ENCODE measurements at places on chromosomes 11 and 22. TPM values are rescaled to one million over a fixed set of nuclear protein-coding genes. Genes with fewer than 3 reads are reported as not detected.
A peak's percentile ranks its signal among the peaks of the same experiment; 100 is the strongest.

- H3K4me1 ChIP-seq, result peaks cover 8% of the 10 kb centered on the region
- H3K4me3 ChIP-seq, result no peak overlapping the region
- H3K27ac ChIP-seq, result no peak overlapping the region
- no peaks in the 10 kb centered on the region for H3K36me3 ChIP-seq
- no peak for DNase-seq
Measured at GRCh38 chr11:68641880-68642279, 42.5 kb upstream of the GAL start.

GRCh38 chr22:29382580-29383302, 5.6 kb downstream of the AP1B1 start:
- no peak for DNase-seq
- H3K27ac ChIP-seq, result no peak overlapping the region
- H3K27me3 ChIP-seq, result no peaks in the 10 kb centered on the region
- H3K4me1 ChIP-seq, result peaks cover 22% of the 10 kb centered on the region
- H3K4me3 ChIP-seq, result no peak overlapping the region

GRCh38 chr11:134453441-134453840, 41.4 kb upstream of the B3GAT1 start:
- DNase-seq, result no peak
- no peaks in the 10 kb centered on the region for H3K27me3 ChIP-seq
- H3K27ac ChIP-seq, result no peak overlapping the region
- no peaks in the 10 kb centered on the region for H3K4me1 ChIP-seq
- no peaks in the 10 kb centered on the region for H3K36me3 ChIP-seq

- no peak overlapping the region for H3K27ac ChIP-seq
- H3K4me3 ChIP-seq, result no peak overlapping the region
- no peak for DNase-seq
- no peaks in the 10 kb centered on the region for H3K27me3 ChIP-seq
- H3K4me1 ChIP-seq, result peaks cover 17% of the 10 kb centered on the region
Measured at GRCh38 chr22:50204571-50204970, 3.8 kb downstream of the SELENOO start.

DNA sequence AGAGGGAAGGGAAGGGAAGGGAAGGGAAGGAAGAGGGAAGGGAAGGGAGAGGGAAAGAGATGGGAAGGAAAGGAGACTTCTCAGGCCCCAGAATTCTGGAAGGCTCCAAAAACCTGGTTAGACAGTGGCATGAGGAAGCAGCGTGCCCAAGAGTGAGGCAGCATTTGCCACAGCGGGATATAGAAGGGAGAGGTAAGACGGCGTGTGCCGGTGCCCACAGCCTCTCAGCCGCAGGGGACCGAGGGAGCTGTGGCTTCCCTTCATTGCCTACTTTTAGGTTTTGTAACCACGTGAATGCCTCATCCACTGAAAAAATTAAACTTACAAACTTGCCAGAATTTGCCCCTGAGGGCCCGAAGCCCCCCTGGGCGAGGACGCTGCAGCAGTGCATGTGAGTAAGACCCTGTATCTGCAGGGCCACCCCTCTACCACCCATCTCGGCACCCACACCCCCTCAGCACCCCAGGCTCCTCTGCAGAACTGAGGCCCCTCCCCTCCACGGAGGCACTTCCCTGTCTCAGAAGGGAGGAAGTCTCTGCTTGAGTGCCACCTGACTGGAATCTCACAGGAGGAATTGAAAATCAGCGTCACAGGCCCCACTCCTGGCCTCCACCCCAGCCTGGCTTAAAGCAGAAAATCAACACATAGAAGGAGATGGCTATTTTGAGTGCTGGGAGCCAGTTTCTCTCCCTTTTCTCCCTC, 58.1 kb downstream of the LINC01488 start:
- DNase-seq, result no peak
- peaks cover 26% of the 10 kb centered on the region for H3K4me1 ChIP-seq

- no peaks in the 10 kb centered on the region for H3K27me3 ChIP-seq
- H3K27ac ChIP-seq, result peak overlapping the region; percentile 44
- DNase-seq, result no peak
- H3K36me3 ChIP-seq, result no peaks in the 10 kb centered on the region
- peaks cover 15% of the 10 kb centered on the region for H3K4me1 ChIP-seq
Measured at GRCh38 chr22:38468443-38469305, 778 bp downstream of the KDELR3 start.

- H3K27me3 ChIP-seq, result no peaks in the 10 kb centered on the region
- H3K4me3 ChIP-seq, result no peak overlapping the region
- no peak overlapping the region for H3K27ac ChIP-seq
- DNase-seq, result peak; percentile 69
Measured at GRCh38 chr22:49365191-49365837, 462.4 kb downstream of the BRD1 start.

Gene MPPED2
- not detected for total RNA-seq

- H3K27me3 ChIP-seq, result peaks cover 3% of the 10 kb centered on the region
- no peak for DNase-seq
Measured at GRCh38 chr11:19766206-19766605, 53.6 kb downstream of the NAV2 start.

DNA sequence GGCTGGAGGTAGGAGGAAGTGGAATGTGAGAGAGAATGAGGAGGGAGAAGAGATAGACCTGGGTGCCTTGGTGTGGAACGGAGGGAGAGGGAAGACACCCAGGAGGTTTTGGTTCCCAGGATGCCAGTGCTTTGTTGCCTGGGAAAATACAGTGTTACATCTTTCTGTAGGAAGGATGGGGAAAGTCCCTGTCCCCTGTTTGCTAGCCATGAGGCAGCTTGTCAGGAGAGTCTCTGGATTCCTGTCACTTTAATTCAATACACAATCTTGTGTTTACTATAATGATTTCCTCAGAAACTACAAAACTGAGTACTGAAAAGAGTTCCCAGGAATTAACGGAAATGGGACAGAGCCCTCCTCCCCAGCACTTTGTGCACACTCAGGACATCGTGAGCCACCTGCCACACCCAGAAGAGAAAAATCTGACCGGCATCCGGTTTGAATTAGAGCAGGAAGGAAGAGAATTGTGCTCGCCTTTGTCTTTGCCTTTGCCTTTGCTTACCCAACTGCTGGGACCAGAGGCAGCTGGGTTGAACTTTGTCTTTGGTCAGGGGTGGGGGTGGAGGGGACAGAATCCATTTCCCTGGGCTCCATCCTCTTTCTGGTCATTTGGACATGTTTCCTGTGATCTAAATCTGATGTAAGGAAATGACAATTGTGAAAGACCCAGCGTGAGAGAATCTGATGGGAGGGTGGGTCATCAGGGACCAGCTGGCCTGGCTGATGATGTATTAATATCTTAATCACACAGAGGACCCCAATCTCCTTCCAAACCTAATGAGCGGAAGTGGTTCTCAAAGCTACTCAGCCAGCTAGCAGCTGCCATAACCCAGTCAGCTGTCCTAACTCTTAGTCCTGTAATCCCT, 1.3 kb upstream of the LIMK2 start:
- peaks cover 15% of the 10 kb centered on the region for H3K4me1 ChIP-seq
- no peak overlapping the region for H3K4me3 ChIP-seq
- no peaks in the 10 kb centered on the region for H3K27me3 ChIP-seq
- no peak overlapping the region for H3K27ac ChIP-seq
- peaks cover 14% of the 10 kb centered on the region for H3K36me3 ChIP-seq
- no peak for DNase-seq

- H3K36me3 ChIP-seq, result no peaks in the 10 kb centered on the region
- no peak for DNase-seq
- peaks cover 6% of the 10 kb centered on the region for H3K4me1 ChIP-seq
- peaks cover 24% of the 10 kb centered on the region for H3K27me3 ChIP-seq
- H3K4me3 ChIP-seq, result no peak overlapping the region
- H3K27ac ChIP-seq, result no peak overlapping the region
Measured at GRCh38 chr11:269146-269890, 8.9 kb upstream of the NLRP6 start.

Gene NXPE1
- not detected for total RNA-seq

DNA sequence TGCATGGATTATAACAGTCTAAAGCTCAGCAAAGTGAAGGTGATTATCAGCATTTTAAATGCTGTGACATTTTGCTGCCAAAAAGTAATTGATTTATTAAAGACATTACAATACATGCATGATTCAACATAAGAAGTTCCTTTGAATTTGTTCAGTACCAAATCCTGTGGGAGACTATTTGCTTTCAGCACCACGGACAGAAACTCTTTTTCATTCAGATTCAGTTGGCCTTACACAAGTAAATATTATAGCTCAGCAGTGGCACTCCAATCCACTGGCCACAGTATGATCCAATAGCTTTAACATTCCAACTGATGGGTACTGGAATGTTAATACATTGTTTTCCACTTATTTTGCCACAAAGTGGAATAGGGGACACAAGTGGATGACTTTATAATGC, 806.7 kb downstream of the NTM start:
- peaks cover 1% of the 10 kb centered on the region for H3K36me3 ChIP-seq
- DNase-seq, result no peak
- no peak overlapping the region for H3K4me3 ChIP-seq

All from osteocyte (in vitro differentiated cells).